ENCODE measurements at places on chromosomes 2 and 18. TPM values are rescaled to one million over a fixed set of nuclear protein-coding genes. Genes with fewer than 3 reads are reported as not detected.

Gene DQX1
- polyA plus RNA-seq: 0.16 TPM

Gene GPR45
- 0.19 TPM for polyA plus RNA-seq

Gene GTF3C2
- polyA plus RNA-seq: 66.8 TPM

Gene ALPG
- not detected for polyA plus RNA-seq

Gene CD226
- polyA plus RNA-seq: 1.2 TPM

Gene ST8SIA5
- polyA plus RNA-seq: 1.2 TPM

Gene ACADL
- polyA plus RNA-seq: 21.0 TPM

Gene CYTIP
- polyA plus RNA-seq: 2.0 TPM

DNA sequence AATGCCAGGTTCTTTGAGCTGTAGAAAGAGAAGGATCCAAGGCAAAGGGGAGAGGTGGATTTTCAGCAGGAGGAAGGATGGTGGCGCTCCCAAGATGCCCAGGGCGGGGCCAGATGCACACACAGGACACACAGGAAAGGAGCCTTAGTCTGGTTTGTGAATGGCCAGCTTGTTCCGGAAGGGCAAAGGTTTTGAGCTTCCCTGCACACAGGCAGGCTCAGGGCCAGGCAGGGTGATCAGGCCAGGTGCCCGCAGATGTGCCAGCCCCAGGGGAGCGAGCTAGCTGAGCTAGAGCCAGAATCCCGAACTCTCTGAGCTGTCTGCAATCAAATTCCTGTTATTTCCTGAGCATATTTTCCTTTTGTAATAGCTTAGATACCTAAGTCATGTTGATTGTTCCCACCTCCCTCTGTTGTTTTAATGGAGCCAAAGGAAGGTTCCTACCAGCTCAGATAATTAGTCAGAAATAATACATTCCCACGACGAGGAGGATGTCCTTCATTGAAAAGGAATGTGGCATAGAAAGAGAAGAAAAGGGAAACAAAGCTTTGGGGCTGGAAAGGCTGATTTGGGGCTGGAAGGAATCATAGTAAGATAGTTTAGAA lies 13.7 kb upstream of the OTOF start:
- DNase-seq: no peak

- DNase-seq: no peak
These were observed 289.6 kb downstream of the GALNT13 start for GRCh38 chr2:154161286-154161685.

DNA sequence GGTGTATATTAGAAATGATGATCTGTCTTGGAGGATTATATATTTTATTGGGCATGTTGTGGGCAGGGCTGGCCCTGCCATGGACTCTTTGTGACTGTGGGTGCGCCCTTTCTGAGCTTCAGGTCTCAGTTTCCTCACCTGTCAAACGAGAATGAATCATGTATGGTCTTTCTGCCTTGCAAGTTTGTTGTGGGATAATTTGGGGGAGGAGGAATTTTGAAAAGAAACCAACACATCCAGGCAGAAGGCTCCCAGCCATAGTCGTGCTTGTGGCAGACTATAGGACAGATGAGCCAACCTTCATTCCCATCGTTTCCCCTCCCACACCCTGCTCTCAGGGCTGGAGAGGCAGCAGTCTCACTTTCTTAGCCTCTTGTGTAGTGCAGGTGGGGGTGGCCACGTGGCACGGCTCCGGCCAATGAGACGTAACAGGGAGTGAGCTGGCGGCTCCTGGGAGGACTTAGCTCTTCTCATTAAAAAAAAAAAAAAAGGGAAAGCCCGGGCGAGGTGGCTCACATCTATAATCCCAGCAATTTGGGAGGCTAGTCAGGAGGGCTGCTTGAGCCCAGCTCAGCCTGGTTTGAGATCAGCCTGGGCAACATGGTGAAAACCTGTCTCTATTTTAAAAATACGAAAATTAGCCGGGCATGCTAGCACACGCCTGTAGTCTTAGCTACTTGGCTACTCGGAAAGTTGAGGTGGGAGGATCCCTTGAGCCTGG lies 63.1 kb downstream of the RHOB start:
- no peak for DNase-seq

- no peak for DNase-seq
These were observed 176.6 kb downstream of the SH3RF3 start for GRCh38 chr2:109305490-109306167.

GRCh38 chr2:185255566-185255965 lies 483.0 kb upstream of the FSIP2 start:
- no peak for DNase-seq

DNA sequence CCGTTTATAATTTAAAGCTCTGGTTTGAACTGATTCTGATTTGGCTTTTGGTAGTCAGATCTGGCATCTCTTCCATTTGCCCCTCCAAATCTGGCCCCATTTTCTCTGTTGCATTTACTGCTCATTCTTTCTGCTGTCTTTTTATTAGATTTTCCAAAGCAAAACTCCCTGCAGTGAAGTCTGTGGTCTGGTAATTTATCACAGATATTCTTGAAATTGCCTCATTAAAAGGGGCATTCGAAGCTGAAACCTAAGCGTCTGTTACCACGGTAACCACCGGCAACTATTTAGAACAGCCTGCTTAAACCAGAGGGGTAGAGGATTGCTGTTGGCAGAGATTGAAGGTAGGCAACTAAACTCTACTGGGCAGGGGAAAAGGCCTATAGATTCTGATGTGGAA lies 111.5 kb upstream of the UPP2 start:
- no peak for DNase-seq

DNA sequence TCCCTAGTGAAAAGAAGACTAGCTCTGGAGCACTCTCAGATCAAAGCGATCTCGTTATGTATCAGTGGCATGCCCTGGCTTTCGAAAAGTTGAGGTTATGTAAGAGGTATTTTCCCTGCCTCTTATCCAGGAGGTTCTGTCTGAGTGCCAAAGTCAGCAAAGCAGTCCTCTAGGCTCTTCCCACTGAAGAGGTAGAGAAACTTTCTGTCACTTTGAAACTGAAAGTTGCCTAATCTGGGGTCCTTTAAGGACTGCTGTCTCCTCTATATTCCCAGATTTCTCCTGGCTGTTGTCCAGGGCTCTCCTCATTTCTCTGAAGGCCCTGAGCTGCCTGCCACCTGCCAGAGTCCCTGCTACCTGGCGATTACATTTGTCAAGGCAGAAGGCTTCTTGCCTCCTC lies 96.3 kb downstream of the B3GNT2 start:
- DNase-seq: no peak

DNA sequence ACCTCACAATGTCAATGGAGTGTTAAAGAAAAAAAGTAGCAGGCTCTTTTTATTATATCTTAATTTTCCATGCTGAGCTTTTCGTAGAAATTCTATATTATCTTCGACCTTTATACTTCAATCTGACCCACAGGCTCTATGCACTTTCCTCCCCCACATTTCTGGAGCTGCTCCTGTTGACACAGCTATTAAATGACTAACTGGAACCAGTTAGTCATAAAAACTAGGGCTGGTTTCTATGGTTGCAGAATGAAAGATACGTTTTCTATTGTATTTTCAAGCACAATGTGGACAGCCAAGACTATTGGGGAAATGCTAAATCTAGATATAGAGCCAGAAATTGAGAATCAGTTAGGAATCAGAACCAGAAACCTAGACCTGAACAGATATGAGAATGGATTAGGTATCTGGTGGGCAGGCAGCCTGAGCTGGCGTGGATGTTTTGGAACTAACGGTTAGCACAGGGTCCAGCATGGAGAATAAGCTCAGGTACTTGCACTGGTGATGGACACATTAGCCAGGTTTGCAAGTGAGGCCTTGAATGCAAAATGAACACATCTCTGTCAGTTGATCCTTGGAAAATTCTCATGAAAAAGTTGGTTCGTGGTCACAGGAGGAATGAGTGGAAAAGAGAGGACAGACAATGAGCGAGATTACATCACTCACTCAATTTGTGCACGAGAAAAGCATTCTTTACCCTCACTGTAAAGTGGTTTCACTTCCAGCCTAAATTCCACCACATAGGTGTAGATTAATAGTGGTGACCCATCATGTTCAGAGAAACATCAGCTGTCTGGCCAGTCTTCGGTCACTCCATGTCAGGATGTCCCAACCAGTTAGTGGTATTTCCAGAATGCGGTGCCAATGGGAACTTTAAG lies 144.6 kb upstream of the EPHA4 start:
- DNase-seq: no peak

DNA sequence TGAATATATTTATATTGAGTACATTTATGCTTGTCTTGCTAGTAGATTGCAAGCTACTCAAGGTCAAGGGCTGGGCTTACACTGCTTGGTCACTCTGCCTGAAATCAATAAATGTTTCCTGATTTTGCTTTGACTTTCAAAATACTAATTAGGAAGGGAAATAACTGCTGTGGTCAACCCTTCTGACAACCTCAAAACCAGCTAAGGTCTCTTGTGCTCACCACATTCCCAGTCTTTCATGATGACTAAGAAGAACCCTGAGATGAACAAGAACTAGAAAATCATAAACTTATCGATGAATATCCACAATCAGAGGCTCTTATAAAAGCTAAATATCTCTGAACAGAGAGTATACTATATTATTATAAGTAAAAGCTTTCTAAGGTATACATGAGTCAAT lies 33.3 kb downstream of the ABCB11 start:
- DNase-seq: no peak

DNA sequence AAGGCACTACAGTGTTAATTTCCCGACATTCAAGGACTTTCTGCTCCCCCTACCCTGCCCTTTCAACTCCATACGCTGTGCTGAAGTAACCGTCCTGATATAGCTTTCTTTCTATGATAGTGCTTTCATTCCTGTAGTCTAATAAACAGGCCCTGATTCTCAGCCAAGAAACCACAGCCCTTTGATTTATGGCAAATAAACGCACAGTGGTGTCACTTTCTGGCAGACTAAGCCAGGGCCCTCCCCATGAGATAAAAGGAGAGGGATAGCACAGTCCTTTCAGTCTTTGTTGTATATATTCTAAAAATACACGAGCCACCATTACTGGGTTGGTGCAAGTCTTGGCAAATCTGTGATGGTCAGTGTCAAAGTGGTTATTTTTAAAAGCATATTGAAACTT lies 291.2 kb downstream of the ALPK2 start:
- no peak for DNase-seq

DNA sequence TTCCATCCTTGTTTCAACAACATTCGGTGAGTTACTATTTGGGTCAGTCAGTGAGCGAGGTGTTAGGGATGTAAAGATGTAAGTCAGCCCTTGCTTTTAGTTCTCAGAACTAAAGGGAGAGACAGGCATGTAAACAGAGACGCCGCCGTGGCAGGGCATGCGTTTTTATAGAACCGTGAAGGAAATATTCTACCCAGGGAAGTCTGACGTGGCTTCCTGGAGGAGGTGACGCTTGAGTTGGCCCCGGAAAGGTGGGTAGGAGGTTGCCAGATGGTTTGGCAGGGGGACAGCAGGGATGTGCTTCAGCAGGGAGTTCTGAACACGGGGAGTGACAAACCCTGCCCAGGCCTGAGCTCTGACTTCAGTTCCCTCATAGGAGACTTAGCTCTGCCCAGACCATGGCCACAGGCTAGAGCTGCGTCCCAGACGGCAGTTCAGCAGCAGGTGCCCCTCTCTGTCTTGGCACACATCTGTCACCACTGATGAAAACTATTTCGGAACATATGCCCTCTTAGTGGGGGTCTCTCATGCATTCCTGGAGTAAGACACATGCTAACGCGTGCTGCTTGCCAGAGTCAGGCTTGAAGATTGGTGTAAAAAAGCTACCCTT lies 23.4 kb upstream of the RPL31 start:
- no peak for DNase-seq

GRCh38 chr2:233643128-233643527 lies 6.9 kb downstream of the UGT1A10 start:
- DNase-seq: no peak

DNA sequence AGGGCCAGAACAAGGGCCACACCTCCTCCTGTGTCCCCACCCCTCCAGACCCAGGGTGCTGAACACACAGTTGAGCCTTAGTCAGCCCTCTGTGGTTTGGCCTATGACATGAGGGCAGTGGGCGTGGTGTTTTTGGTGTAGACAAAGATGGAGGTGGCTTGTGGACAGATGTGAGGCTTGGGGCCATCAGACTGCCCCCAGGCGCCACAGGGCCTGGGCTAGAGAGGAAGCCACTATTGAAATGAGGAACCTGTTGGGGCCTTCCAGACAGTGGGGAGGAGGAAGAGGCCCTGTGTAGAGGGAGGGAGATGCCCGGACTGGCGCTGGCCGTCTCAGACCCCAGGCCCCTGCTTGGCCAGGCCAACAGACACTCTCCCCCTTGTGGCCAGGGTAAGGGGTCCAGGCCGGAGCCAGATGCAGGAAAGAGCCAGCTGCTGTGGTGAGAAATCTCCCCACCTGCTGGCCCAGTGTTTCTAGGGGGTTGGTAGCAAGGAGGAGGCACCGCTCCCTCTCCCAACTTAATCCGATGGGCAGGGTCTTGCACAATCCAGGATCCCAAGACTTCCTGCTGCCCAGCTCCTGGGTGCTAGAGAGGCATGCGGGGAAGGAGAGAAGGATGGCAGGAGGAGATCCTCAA lies 53.8 kb downstream of the SMAD7 start:
- no peak for DNase-seq

DNA sequence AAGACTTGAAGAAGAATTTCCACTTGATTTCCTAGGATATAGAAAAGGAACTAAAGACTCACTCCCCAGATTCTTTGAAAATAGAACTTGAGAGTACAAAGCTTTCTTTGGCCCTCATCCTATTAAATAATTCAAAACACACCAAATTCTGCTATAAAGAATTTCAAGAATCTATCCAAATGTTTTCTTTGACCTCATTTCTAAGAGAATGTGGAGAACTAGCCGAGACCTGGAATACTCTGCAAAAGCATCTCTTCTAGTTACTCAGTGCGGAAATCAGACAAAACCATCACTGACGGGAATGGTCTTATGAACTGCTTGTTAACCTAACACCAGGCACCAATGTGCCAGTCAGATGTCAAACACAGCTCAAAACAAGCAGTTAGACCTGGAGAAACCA lies 44.2 kb upstream of the ARL5A start:
- no peak for DNase-seq

GRCh38 chr2:43054367-43054766 lies 172.0 kb downstream of the ZFP36L2 start:
- no peak for DNase-seq

DNA sequence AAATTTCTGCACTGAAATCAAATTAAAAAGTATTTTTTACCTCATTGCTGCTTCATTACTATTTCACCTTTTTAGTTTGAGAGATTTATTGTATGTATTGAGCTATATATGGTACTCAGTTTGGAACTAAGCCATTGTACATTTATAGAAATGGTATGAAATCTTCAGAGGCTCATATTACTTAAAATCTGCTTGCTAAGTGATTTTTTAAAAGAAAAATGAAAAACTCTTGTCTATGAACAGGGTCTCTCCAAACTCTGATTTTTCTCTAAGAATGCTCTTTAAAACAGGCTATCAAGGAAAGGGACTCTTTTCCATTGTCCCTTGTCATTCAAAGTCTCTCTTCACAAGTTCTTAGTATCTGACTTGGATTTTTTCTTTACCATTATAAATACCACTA lies 31.8 kb downstream of the C1D start:
- DNase-seq: no peak
